CD4-positive, alpha-beta T cell treated with Interleukin-15 for 4 hours (primary cell): ENCODE measurements at places on chromosomes 16 and 17.

- DNase-seq = no peak
Observed at GRCh38 chr17:80838311-80839025, 153.2 kb upstream of the CHMP6 start.

DNA sequence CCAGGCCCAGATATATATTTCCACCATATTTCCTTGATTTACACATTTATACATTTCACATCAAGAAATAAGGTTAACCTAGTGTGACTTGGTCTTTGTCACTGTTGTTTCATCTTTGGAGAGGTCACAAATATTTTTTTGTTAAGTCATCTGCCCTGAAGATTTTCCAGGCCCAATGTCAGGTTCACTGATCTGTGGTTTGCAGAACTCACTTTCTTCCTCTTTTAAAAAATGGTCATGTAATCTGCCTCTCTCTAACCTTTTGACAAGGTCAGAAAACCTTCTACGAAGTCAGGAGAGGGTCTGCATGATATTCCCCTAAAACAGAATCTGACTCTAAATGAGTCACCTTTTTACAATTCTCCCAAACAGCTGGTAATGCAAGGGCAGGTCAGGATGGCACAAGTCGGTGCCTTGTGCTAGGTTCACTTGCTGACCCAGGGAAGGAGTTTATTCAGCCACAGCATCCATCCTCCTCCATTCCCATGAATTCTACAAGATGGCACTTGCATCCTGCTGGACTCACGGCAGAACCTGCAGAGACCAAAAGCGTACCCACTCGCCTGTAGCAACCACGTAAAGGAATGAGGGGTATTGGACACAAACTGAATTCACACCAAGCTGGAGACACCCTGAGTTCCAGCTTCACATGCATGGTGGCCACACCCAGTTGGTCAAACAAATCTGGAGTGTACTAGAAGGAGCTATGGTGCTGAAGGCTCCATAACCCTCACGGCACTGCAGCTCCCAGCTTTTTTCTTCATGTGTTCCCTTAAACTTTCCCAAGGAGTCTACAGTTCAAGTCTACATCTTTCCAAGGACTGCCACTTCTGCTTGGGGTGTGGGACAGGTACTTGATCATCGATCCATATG lies 1.6 kb upstream of the KIAA0513 start:
- DNase-seq = no peak

- DNase-seq = no peak
Observed at GRCh38 chr17:7022781-7023571, at the start of gene BCL6B. Gene BCL6B (plus strand): TSS chr17:7023050. CDS start chr17:7023672, 622 bp downstream.

DNA sequence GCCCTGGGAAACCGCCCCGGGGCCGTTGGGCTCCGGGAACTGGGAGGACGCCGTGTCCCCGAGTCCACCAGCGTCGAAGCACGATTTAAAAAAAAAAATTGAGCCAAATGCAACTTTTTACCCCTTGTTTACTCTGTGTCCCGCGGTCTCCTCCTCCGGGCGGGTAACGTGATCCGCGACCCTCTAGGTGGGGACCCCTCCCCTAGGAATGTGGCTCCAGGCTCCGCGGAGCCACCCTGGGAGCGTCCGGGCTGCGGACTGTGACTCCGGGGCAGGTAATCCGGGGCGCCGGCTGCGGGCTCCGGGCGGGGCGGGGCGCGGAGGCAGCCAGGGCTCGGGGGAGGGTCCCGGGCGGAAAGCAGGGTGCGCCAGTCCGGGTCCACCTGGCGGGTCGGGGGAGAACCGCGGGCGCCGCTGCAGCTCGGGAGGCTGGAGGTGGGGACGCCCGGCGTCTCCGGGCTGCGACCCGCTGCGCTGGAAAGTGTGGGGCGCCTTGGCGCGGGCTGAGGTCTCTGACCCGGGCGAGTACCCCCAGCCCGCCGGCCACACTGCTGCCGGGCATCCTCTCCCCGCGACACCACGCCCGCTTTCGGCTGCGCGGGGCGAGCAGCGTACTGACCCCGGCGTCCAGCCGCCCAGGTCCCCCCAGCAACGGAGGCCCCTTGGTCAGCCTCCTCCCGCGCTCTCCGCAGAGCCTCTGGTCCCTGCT lies 852 bp upstream of the HELZ start:
- DNase-seq = peak; percentile 26

DNA sequence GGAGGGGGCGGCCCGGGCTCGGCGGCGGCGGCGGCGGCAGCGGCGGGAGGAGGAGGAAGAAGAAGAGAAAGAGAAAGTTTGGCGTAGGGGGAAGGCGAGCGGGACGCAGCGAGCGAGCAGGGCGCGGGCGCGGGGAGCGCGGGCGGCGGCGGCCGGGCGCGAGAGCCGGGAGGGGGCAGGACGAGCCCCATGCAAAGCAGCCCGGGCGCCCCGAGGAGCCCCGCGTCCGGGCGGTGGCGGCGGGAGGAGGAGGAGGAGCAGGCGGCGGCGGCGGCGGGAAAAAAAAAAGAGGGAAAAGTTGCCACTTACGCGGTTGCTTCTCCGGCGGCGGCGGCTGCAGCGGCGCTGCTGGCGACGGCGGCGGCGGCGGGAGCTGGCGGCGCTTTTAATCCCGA lies 10.3 kb upstream of the ZFHX3 start:
- DNase-seq = no peak

GRCh38 chr16:1961651-1962067 lies 2.3 kb downstream of the NDUFB10 start:
- no peak for DNase-seq

GRCh38 chr17:67244431-67245072 lies 444 bp downstream of the HELZ start:
- no peak for DNase-seq

- no peak for DNase-seq
Observed at GRCh38 chr17:59465949-59466307, 99.5 kb upstream of the DHX40 start.

- no peak for DNase-seq
Observed at GRCh38 chr17:15451680-15452079, 15.7 kb downstream of the CDRT4 start.

- no peak for DNase-seq
Observed at GRCh38 chr16:56961386-56961785, 364 bp upstream of the CETP start.

- no peak for DNase-seq
Observed at GRCh38 chr16:84061236-84061819, 18.7 kb upstream of the SLC38A8 start.

GRCh38 chr17:44795928-44796327 lies 34.2 kb downstream of the GJC1 start:
- DNase-seq = no peak

GRCh38 chr17:71472809-71473789 lies 647.7 kb upstream of the SOX9 start:
- no peak for DNase-seq

DNA sequence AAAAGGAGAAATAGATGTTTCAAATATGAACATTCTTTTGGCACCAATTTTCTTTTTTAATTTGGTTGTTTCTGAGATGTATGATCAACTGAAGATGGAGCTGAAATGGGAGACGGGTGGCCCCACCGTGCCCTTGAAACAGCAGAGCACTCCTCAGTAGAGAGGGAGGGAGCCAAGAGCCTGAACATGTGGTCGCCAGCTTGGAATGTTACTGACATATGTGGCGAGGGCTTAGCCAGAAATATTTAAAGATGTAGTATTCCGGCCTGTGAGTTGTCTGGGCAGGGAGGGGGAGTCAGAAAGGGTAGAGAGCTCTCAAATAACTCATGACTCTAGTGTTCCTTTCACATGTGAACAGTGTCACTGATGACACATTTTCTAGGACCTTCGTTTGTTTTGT lies 13.3 kb upstream of the MRC2 start:
- DNase-seq = no peak

DNA sequence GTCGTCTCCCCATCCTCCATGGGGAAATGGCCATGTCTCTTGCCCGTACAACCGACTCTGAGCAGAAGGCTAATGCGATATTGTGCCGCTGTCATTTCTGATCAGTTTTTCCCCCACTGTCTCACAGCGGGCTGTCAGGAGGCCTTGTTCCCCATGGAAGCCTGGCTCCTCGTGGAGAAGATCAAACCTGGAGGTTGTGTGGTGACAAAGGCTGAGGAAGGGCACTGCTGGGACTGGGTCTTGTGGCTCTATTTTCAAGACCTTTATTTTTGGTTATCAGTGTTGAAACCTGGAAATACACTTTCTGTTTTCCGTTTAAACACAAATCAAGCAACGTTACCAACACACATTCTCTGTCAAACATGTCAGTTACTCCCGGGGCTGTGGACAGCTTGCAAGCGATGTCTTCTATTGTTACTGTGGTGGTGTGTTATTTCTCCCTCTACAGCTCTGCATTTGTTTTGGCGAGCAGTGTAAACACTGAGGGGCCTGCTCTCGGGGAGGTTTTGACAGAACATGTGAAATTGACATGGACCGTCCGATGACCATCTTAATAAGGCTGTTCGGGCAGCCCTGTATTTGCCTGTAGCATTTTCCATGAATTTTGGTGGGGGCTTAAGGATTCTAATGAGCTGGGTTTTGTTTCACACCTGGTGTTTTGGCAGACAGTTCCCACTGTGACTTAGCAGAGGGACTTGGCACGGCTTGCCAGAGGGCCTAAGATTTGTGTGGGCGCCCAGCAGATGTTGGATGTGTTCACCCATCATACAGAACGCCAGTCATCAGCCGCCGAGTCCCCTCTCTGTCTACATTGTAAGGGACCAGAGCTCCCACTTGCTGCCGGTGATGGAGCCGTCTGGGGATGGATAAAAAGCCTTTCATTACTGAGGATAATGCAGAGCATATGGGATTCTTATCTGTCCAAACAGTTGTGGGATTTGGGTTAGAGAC lies 12.5 kb downstream of the RBFOX1 start:
- DNase-seq = no peak

GRCh38 chr17:31574458-31574857 lies 183.0 kb downstream of the RAB11FIP4 start:
- no peak for DNase-seq

GRCh38 chr16:71767060-71767900 lies 41.4 kb downstream of the AP1G1 start:
- DNase-seq = no peak

- no peak for DNase-seq
Observed at GRCh38 chr17:73200476-73200875, 7.6 kb downstream of the COG1 start.

- no peak for DNase-seq
Observed at GRCh38 chr16:78364556-78364880, 265.1 kb downstream of the WWOX start.
